ENCODE measurements at places on chromosomes 7 and 10.
A peak's percentile ranks its signal among the peaks of the same experiment; 100 is the strongest.

GRCh38 chr10:4704034-4704545 lies 121.9 kb upstream of the AKR1E2 start:
- no peak for DNase-seq

DNA sequence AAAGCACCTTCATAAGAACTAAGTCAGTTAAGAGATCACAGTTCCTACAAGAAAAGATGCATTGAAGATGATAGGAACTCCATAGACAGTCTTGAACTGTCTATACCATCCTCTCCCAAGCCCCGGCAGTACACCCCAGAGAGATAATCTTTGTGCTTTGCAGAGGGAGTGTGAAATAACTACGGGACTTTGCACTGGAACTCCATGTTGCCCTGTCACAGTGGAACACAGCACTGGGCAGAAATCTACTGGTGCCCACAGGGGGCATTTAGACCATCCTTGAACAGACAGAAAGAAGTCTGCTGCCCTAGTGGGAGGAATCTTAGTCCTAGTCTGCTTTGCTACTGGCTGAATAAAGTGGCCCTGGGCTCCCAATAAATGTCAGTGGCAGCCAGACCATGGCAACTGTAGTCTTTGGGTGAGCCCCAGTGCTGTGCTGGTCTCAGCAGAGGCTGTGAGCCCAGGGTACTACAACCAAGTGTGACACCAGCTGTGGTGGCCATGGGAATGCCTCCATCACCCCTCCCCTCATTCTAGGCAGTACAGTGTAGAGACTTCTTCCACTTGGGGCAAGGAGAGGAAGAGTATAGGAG lies 107.7 kb upstream of the TMEM168 start:
- DNase-seq, result no peak

- DNase-seq, result no peak
Measured at GRCh38 chr7:21568762-21569161, 25.9 kb downstream of the DNAH11 start.

DNA sequence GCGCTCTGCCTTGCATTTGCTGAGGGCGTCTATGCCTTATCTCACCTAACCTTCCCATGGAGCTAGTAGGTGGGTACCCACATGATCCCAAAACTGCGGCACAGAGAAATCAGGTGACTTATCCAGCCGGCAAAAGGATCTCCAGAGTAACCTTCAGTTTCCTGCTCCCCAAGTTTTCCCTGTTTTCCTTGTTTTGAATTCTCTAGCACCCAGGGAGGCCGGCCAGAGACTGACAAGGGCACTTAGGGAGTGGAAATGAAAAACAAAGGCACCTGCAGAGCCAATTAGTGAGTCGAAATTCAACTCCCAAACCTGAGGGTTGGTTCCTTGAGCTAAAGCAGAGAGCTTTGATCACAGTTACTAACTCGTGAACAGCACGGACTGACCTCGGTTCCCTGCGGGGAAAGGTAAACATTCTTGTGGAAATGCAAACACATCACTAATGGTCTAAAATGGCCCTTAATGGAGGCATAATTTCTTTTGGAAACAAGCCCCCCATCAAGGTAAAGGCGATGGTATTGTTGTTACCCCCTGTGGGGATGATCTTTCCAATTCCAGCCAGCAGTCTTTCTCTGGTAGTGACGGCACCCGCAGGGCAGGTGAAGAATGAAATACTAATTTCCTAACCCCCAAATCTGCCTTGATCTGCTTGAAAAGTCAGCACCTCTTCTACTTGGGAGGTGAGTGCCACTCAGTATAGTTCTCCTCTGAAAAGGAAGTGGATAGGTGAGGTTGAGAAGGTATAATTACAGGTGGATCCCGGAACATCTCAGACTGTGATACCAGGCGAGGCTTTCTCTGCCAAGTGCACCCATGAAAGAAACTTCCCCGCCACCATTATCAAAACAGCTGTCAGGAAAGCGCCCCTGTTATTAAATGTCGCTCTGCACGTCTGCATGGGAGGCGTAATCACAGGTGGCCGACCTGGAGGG lies 365.6 kb upstream of the AUTS2 start:
- no peak for DNase-seq

- no peak for DNase-seq
Measured at GRCh38 chr7:101241015-101241363, 3.4 kb upstream of the CLDN15 start.

DNA sequence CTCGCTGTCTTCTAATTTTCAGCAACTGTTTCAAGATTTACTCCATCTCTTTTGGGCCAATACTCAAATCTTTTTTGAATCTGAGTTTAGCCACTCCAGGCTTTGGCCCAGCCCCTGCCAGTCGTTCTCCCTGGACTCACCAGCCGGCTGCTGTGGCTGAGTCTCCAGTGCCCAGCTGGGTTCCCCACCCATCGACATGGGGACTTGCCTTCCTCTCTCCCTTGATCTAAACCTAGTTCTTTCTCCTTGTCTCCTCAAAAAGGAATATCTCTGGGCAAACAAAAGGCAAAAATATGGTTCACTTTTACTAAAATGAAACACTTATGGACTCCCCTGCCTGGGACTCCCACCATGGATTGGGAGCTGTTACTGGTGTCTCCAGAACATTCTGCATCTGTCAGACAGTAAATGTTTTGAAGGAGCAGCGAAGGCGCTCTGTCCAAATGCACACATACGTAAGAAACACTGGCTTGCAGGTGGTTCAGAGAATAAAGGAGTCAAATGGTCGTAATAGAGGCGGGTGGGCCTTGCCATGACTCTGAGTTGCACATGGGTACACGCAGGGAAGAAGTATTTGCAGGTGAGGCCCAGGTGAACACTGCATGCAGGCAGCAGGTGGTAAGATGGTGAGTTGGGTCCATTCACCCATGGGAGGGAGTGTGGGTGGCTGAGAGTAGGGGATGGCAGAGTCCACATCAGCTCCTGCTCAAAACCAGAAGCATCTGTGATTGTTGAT lies 35.5 kb upstream of the HABP2 start:
- DNase-seq, result no peak

GRCh38 chr10:19498393-19499290 lies 317.6 kb upstream of the PLXDC2 start:
- peak; percentile 15 for DNase-seq

DNA sequence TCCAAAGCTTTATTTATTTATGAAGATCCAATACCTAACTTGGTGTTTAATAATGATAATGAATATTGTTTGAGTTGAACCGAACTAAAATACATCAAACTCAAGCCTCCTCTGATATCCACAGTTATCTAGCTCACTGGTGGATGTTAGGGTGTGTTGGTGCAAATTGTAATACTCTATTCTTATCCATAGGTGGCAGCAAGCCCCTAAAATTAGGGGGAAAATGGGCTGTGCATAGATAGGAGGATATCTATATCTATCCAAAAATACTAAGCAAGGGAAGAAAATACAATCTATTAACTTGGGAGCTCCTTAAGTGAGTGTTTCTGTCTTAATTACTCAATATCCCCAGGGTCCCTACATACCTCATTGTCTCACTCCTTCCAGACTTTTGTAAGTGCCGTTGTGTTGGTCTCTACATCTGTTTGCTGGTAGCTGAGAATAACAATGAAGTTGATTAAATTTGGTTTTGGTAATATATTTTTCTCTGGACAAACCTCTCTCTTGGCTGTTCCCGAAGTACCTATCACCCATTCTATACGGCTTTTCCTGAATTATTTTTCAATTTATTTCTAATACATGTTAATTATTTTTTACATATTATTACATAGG lies 55.0 kb upstream of the VWDE start:
- DNase-seq, result no peak

GRCh38 chr10:129030996-129031843 lies 435.8 kb upstream of the MGMT start:
- no peak for DNase-seq

DNA sequence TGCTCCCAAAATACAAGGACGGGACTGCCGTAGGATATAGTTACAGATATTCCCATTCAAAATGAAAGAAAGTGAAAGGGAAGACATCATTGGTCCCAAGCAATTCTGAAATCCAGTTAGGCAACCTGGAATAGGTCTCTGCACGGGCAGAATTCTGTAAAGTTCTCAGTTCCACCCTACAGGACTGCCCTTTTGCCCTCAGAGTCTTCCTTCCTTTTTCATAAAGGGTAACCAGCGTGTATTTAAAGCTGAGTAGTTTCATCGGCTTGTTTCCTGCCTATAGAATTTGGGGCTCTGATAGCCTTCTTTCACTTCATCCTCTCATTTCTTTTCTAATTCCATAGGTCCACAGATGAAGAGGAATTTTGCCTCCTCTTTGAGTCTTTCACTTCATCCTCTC lies 20.0 kb downstream of the COPG2 start:
- no peak for DNase-seq

DNA sequence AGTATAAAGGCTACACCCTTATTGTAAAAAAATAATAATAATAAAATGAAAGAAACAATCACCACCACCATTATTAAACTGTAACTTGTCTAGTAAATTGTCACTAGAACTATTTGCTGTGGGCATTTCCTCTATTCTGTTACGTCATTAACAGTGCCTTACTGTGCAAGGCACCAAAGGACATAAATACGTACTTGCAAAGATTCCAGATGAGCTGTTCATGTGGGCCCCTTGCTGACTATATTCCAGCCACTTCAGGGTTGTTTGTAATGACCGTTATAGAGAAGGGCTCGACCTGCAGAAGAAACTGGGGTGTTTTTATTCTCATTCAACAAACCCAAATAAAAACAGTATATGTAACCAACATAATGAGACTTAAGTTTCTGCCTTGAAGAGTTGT lies 60.4 kb downstream of the KLRG2 start:
- DNase-seq, result no peak

GRCh38 chr7:12508554-12508953 lies 62.0 kb upstream of the SCIN start:
- no peak for DNase-seq

DNA sequence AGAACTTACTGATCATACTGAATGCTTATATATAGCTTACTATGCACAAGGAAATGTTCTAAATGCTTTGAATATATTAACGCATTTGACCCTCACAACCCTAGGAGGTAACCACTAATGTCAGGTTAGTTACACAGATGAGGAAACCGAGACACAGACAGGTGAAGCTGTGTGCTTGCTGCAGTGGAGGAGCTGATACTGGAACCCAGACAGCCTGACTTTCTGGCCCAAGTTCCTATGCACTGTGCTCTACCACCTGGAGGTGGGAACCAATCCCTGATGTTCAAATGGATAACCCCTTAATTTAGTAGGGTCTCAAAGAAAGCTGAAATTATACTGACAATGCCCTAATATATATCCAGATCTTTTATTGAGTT lies 119.6 kb downstream of the SORBS1 start:
- DNase-seq, result no peak

GRCh38 chr7:86904949-86905834 lies 154.3 kb downstream of the ELAPOR2 start:
- no peak for DNase-seq

- DNase-seq, result no peak
Measured at GRCh38 chr10:5574642-5575131, 49.9 kb downstream of the CALML3 start.
